ENCODE measurements at places on chromosomes 2 and 18. TPM values are rescaled to one million over a fixed set of nuclear protein-coding genes. Genes with fewer than 3 reads are reported as not detected.

The SEMA4F gene
- 6.8 TPM for polyA plus RNA-seq

- no peak for DNase-seq
These were observed 28.2 kb downstream of the DTNA start for GRCh38 chr18:34738175-34738894.

GRCh38 chr2:102667072-102667471 lies 47.7 kb downstream of the SLC9A2 start:
- peak; percentile 5 for DNase-seq

DNA sequence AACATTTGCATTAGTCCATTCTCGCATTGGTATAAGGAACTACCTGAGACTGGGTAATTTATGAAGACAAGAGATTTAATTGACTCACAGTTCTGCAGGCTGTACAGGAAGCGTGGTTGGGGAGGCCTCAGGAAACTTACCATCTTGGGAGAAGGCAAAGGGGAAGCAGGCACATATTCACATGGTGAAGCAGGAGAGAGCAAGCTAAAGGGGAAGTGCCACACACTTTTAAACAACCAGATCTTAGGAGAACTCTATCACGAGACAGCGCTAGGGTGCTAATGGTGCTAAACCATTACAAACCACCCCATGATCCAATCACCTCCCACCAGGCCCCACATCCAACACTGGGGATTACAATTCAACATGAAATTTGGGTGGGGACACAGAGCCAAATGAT lies 201.7 kb upstream of the MGAT5 start:
- DNase-seq: no peak

The STPG4 gene
- not detected for polyA plus RNA-seq

The STAMBP gene
- polyA plus RNA-seq: 57.6 TPM

The PRKAG3 gene
- polyA plus RNA-seq: 0.11 TPM

- no peak for DNase-seq
These were observed 2112.6 kb upstream of the PIK3C3 start for GRCh38 chr18:39842366-39842914.

DNA sequence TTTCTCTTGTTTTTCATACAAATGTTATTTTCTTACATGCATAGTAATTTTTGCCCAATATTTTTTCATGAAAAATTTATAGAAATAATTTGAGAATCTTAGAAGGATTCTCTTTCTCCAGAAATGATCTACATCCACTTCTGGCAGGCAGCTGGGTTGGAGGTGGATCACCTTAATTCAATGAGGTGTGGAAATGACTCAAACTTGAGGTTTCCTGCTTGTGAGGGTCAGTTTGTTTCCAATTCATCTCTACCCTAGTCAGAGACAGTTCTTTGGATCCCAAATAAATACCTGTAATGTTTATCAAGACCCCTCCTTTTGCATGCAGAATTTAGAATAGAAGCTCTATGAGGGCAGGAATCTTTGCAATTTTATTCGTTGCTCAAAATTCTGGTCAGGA lies 35.0 kb upstream of the DYNAP start:
- no peak for DNase-seq

- DNase-seq: no peak
These were observed 3.1 kb downstream of the SPOPL start for GRCh38 chr2:138504546-138505235.

The CTAGE1 gene
- polyA plus RNA-seq: not detected

DNA sequence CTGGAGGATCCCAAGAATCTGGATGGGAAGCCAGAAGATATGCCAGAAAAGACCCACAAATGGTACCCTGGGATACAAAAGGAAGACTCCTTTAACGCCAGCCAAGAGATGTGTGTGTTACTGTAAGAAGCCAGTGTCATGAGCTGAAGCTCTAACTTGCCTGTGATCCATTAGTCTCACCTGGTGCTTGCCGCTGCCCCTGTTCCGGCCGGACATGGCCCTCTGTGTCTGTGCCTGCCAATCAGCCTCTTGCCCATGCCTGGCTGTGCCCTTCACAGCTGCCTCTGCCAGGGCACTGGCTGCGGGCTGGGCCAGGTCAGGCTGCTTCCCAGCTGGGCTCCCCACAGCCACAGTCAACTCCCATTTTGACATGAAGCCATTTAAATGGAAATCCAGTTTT lies 55.4 kb downstream of the POU3F3 start:
- DNase-seq: no peak

DNA sequence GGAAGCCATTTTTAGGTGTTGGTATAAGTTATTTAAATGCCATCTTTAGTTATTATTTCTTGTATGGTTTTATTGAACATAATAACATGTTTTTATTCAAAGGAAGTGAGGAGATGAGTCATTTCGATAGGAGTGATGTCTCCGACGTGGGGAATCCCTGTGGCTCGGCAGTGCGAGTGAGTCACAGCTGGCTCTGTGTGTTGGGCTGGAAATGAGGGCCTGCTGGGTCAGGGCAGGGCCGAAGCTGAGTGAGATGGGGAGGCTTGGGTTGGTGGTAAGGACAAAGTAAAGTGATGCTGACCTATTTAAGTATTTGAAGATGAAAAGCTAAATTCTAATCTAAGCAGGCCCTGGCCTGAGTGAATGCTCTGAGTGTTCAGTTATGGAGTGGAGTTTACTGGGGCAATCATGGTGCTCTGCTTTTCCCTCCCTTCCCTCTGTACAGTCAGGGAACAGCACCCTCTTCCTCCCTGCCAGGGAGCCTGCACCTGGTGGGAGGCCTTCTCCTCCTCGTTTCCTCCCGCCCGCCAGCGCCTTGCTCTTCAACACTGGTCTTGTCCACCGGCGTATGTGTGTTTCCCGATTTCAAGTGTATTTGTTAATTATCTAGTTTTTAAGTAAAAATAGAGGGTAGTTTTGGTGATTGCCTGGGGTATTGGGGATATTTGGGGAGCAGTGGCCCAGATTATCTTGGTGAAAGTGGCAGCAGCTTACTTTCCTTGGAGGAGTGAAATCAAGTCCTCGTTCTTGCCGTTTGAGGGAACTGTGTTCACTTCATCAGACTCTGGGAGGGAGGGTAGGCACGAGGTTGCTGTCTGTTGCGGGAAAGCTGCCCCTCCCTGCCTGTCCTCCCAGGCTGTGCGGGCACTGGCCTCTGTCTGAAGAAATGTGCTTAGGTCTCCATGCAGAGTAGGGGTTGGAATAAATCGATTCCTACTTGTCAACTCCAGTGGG lies 157.0 kb downstream of the LDLRAD4 start:
- DNase-seq: no peak

GRCh38 chr2:163800951-163801381 lies 65.2 kb upstream of the FIGN start:
- peak; percentile 73 for DNase-seq

GRCh38 chr2:8999797-9000196 lies 3.7 kb downstream of the MBOAT2 start:
- DNase-seq: no peak

The SERPINB3 gene
- polyA plus RNA-seq: 0.14 TPM

The ZNF397 gene
- 48.0 TPM for polyA plus RNA-seq

DNA sequence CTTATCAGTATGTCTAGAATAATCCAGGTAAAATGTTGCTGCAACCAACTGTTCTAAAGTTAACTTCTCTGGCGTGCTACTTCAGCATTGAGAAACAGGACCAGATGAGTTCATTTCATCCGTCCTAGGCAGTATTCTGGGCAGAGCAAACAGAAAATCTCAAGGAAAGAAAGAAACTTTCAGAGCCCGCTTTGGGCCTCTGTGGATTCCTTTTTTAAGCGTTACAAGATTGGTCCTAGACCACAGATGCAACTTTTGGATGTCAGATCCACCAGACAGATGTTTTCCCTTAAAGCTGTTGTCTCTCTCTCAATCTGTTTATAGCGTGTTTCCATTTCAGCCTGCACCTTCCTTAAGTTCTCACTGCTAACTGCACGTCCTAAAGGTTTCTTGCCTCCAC lies 75.0 kb downstream of the BCL2 start:
- no peak for DNase-seq

DNA sequence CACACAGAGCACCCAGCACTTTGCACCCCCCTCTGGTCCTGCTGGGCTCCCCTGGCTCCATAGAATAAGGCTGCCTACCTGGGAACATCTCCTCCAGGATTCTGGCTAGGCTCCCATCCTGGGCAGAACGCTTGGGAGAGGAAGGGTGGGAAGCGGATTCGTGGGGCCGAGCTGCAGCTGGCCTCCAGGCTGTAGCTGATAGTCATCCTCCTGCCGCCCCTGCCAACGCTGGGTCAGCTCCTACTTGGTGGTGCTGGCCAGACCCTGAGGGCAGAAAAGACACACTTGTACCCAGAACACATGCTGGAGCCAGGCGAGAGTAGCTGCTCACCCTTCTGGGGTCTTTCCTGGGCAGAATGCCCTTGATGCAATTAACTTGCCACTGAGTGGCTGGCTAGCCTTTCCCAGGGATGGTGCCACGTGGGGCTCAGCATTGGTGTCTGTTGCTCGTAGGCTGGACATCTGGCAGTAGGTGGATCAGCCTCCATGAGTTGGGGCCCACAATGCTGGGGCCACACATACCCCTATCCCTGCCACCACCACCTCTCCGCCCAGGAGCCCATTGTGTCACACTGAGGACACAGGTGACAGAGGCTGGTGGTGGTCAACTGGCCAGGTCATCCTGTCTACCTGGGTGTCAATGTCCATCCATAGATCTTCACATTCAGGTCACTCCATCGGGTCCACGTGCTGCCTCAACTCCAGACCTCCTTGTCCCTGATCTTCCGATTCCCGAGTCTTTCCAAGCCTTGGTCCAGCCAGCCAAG lies 112.8 kb downstream of the NDUFA10 start:
- DNase-seq: no peak

- DNase-seq: no peak
These were observed 103.8 kb upstream of the NEDD4L start for GRCh38 chr18:57940166-57940660.

The PARD6G gene
- 29.4 TPM for polyA plus RNA-seq

GRCh38 chr2:26767894-26768487 lies 3.9 kb downstream of the SLC35F6 start:
- no peak for DNase-seq

DNA sequence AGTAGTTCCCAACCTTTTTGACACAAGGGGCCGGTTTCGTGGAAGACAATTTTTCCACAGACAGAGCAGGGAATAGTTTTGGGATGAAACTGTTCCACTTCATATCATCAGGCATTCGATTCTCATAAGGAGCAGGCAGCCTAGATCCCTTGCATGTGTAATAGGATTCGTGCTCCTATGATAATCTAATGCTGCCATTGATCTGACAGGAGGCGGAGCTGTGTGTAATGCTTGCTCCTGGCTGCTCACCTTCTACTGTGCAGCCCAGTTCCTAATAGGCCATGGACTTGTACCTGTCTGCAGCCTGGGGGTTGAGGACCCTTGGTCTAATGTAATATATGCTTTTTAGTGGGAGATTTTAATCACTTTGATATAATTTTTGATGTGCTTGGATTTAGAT lies 188.7 kb upstream of the KLHL14 start:
- DNase-seq: no peak

The ANTXR1 gene
- polyA plus RNA-seq: 89.0 TPM

DNA sequence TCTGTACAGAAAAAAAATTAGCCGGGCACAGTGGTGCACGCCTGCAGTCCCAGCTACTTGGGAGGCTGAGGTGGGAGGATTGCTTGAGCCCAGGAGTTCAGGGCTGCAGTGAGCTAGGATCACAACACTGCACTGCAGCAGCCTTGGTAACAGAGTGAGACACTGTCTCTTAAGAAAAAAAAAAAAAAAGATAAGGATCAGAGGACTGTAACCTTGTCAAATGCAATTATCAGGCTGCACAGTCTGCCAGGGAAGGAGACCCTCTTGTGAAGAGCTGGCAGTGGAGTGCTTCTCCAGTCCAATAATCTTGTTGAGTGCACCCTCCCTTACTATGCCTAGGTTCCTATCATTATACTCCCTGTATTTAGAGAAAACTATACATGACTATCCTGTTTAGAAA lies 330.7 kb downstream of the PDE11A start:
- no peak for DNase-seq

DNA sequence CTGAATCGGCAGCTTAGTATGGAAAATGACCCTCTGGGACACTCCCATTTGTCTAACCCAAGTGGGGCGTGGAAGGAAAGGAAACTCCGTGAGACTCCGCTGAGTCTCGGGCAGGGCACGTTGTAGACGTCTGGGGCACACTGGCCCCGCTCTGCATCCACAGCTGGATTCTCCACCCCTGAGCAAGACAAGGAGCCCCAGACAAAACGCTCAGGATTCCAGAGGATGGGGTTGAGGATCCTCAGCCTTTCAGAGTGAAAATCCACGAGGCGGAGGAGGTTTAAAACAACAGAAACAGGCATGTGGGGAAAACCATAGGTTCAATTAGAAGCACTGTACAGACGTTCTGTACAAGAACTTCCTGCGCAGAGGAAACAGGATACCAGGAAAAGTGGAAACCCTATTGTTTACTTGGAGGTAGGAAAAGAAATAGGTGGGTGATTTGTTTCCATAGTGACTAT lies 124.9 kb upstream of the ZNF236 start:
- no peak for DNase-seq

GRCh38 chr2:56960581-56960980 lies 776.8 kb downstream of the CCDC85A start:
- no peak for DNase-seq

The UGT1A10 gene
- polyA plus RNA-seq: not detected

DNA sequence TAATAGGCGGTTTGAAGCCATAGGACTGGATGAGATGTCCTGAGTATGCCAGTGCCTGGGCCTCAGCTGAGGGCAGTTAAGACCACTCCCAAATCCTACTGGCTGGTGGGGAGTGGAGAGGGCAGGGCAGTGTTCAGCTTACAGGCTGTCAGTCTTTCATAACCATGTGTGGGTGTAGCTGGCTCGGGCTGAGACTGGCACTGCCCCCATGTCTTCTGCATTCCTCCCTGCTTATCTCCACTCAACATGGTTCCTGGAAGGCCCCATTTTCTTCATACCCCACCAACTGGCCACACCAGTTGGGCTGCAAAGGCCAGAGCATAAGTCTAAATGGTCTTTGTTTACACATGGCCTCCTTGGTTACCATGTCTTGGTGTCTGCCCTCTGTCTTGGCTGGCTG lies 17.2 kb upstream of the IL37 start:
- no peak for DNase-seq

- no peak for DNase-seq
These were observed 134.7 kb upstream of the GALNT5 start for GRCh38 chr2:157122776-157123175.

DNA sequence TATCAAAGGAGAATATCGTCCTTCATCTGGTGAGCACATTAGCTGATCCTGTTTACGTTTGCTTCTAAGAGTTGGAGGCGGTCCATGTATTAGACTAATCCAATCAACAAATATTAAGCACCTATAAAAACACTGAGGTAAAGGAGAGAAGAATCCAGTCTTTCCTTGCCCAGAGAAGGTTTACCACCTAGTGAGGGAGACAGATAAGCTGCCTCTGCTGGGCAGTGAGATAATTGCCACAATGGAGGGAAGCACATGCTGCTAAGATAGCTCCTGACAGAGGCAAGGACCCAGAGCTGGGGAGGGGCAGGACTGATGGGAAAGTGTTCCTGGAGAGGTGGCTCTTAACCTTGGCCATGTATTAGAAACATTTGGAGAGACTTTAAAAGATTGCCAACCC lies 36.7 kb upstream of the ST8SIA5 start:
- no peak for DNase-seq

DNA sequence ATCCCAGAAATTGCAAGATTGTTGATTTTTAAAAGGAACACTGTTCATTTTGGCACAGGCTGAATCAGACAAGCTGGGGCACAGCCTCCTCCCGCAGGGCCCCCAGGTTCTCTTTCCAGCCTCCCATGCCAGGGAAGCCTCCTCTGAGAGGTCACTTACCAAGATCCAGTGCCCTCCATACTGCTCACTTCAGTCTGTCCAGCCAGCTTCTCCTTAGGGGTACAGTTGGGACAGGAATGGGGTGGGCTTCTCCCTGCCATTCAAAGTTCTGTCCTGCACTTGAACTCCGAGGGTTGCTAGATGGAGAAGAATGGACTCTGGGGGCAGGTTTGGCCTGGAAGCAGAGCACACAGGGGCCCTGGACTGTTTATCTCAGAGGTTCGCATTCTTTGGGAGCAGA lies 7.5 kb upstream of the CYP26B1 start:
- no peak for DNase-seq
